Lower lobe of right lung (tissue), 2 donors: ENCODE measurements at places on chromosomes 7 and 10. TPM values are rescaled to one million over a fixed set of nuclear protein-coding genes. Genes with fewer than 3 reads are reported as not detected.

DNA sequence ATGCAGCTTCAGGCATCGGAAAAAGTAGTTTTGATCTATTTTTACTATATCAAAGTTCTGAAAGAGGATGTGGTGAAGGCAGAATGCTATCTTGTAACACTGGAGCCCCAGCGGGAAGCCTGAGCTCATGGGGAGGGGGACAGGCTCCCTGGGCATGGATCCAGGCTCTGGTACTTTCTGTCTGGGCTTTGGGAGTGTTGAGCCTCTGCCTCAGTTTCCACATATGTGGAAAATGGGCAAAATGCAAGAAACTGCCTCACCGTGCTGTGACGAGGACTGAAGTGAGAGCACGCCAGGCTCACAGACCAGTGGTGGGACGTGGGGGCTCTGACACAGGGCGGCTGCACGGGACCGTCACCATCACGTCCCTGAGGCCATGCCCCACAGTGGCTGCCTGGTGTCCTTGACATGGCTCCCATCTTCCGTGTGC is 182.9 kb upstream of the SHH start:
- no peak overlapping the region for H3K27ac ChIP-seq
- H3K4me3 ChIP-seq: no peak overlapping the region
- no peaks in the 10 kb centered on the region for H3K27me3 ChIP-seq
- no peaks in the 10 kb centered on the region for H3K36me3 ChIP-seq

GRCh38 chr10:49040601-49041000 is 74.7 kb downstream of the VSTM4 start:
- no peaks in the 10 kb centered on the region for H3K27me3 ChIP-seq
- H3K27ac ChIP-seq: no peak overlapping the region
- H3K36me3 ChIP-seq: no peaks in the 10 kb centered on the region
- H3K4me3 ChIP-seq: no peak overlapping the region
- H3K4me1 ChIP-seq: no peaks in the 10 kb centered on the region
- DNase-seq: no peak

DNA sequence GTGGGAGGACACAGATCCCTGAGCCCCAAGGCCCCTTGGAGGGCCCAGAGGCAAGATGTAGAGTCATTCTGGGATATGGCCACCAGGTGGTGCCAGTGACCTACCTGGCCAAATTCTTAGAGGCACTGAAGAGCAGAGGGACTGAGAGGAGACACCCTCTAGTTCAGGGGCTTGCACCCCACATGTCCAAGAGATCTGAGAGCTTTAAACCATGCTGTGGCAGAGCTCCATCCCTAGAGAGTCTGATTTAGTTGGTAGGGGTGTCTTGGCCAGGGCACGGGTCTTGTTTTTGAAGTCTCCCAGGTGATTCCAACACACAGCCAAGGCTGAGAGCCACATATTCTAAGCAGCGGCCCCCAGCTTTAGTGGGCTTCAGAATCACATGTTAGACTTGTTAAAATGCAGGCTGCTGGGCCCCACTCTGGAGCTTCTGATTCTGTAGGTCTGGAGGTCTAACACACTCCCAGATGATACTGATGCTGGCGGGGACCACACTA is 52.5 kb downstream of the PRF1 start:
- H3K4me3 ChIP-seq: no peak overlapping the region
- H3K27me3 ChIP-seq: no peaks in the 10 kb centered on the region
- no peak overlapping the region for H3K27ac ChIP-seq
- H3K4me1 ChIP-seq: peaks cover 14% of the 10 kb centered on the region
- DNase-seq: peak; percentile 66

- no peaks in the 10 kb centered on the region for H3K36me3 ChIP-seq
- DNase-seq: no peak
- H3K27ac ChIP-seq: no peak overlapping the region
- H3K27me3 ChIP-seq: no peaks in the 10 kb centered on the region
- no peak overlapping the region for H3K4me3 ChIP-seq
- H3K4me1 ChIP-seq: no peaks in the 10 kb centered on the region
These were observed 42.9 kb downstream of the PRKG1 start for GRCh38 chr10:51117053-51117660.

SAMD9L gene
- 64.4 TPM for total RNA-seq

DDX21 gene
- total RNA-seq: 43.4 TPM

ZNF239 gene
- 2.1 TPM for total RNA-seq
